ENCODE measurements at places on chromosomes 3 and 15.

DNA sequence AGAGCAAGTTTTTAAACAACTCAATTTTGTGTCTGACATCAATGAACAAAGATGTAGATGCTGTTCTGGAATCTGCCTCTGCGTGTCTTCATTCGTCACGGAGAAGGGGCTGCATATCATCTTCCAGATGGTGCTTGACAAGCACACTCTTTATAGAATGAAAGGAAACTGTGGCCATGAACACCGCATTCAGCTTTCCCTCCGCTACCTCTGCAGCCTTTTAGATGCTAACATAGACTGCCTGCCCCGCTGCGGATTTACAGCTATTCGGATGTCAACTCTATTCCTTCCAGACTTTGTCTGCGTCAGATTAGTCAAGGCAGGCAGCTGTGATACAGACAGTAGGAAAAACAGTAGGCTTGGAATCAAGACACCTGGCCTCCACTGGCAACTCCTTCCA lies 232.9 kb downstream of the TJP1 start:
- no peak for DNase-seq

DNA sequence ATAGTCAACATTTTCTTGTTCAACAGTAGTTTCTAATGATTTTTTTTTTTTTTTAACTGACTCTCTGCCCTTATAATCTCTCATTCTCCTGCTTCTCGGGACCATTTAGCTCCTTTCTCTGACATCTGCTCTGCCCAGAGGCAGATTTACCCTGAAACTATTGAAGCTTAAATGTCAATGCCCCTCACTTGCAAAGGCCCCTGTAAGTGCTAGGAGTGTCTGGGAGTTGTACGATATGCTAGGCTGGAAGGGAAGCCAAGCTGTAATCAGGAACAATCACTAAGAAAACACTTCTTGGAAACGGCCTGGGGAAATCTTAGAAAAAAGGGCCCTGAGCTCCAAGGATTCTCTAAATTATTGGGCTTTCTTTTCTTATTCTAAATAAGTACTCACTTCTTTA lies 5.8 kb upstream of the PLOD2 start:
- DNase-seq, result no peak

- DNase-seq, result no peak
Observed at GRCh38 chr15:38300395-38300794, 47.8 kb downstream of the SPRED1 start.

DNA sequence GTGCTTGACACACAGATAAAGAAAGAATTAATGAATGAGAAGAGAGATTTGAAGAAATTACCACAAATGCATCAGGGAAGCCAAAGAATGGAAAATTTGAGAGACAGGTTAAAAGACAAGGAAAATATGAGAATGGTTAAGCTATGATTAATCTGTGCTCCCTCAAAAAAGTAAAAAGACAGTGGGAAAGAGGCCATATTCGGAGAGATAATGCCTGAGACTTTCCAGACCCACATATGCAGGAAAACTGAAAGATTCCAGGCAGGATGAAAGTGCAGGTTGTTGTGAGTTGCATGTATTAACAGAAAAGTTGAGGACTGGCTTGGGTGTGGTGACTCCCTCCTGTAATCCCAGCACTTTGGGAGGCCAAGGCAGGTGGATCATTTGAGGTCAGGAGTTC lies 302.3 kb downstream of the UACA start:
- DNase-seq, result no peak

GRCh38 chr3:162171970-162172369 lies 675.4 kb downstream of the OTOL1 start:
- no peak for DNase-seq

GRCh38 chr3:178568911-178569310 lies 32.7 kb downstream of the KCNMB2 start:
- no peak for DNase-seq

GRCh38 chr3:55532806-55533205 lies 45.7 kb upstream of the WNT5A start:
- DNase-seq, result no peak

- no peak for DNase-seq
Observed at GRCh38 chr3:65483480-65483879, 555.2 kb downstream of the MAGI1 start.

DNA sequence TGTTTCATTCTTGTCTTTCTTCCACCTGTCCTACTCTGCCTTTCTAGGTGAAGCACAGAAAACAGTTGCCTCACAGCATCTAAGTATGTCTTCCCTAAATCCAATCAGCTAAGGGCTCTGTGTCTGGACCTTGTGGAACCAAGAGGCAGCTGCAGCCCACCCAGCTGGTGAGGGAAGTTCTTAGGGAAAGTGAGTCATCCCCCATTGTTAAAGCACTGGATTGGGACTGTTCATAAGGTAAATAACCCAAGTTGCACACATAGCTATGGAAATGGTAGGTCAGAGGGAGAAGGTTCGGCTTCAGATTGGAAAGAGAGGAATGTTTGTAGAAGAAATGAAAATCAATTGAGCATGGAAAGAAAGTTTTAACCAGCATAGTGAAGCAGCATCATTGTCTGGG lies 18.0 kb upstream of the ARNT2 start:
- DNase-seq, result no peak

- no peak for DNase-seq
Observed at GRCh38 chr3:134060561-134061385, 31.0 kb upstream of the SLCO2A1 start.

GRCh38 chr3:9784965-9785364 lies 7.3 kb downstream of the TADA3 start:
- DNase-seq, result no peak

- DNase-seq, result no peak
Observed at GRCh38 chr3:148728753-148729152, 31.1 kb downstream of the AGTR1 start.

DNA sequence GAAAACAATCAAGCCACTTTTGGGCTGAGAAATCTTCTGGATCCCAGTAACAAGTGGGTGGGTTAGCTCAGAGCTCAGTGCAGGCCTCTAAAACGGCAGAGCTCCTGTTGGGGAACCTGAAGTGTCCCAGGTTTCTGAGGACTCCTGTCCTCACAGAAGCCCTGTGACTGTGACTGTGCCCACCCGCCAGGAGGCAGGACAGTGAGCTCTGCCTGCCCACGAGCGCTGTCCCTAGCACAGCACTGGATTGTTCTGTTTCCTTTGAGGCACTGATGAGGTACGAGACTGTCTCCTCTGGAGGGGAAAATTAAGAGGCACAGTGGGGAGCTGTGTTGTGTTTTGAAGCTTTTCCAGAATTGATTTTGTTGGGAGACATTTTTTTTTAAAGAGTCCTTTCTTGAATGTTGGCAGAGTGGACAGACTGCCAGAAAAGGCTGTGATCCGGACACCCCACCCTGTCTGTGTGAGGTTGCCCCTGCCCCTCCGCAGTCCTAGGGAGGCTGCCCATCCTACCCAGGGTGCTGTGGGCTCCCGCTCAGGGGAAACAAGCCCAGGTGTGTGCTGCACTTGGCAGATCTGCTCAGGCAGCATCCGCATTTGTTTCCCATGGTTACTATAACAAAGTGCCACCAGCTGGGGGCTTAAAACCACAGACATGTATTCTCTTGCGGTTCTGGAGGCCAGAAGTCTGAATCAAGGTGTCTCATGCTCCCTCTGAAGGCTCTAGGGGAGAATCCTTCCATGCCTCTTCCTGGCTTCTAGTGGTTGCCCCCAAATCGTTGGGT lies 66.6 kb upstream of the LARS2 start:
- DNase-seq, result no peak

DNA sequence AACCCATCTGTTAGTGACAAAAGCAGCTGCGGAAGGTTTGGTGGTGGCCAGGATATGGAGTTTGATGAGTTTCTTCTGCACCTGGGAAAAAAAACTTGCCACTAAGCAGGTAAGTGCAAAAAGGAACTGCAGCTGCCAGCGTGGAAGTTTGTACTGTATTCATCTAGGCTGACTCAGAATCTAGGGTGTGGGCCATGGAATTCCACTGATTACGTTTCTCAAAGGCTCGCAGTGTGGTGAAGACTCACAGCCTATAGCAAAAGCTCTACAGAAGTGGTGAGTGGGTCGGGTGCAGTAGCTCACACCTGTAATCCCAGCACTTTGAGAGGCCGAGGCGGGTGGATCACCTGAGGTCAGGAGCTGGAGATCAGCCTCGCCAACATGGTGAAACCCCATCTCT lies 334.6 kb upstream of the GRM7 start:
- no peak for DNase-seq

GRCh38 chr3:126061301-126062032 lies 22.5 kb downstream of the SLC41A3 start:
- DNase-seq, result no peak

DNA sequence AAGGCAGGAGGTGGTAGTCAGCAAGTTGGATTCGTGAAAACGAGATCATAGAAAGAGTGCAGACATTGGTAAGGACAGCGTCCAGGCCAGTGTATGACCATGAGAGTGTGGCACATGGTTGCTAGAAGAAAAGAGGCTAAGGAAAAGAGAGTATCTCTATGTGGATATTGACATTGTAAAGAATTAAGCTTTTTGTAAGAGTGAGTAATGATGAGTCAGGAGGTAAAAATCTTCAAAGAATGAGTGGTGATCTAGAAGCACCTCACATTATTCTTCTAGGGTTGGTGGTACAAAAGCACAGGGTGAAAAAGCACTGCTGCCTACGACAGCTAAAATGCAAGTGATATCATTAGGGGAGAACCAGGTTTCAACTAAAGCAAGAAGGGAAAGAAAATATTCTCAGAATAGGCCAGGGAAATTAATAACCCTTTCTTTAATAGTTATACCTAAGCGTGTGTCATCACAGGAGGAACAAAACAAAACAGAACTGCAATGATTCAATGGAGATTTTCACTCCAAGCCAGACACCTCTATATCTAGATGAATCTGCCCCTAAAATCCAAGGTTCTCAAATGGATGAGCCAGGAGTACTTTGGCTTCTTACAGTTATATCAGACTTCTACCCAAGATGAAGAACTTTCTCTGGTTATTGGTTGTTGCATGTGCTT lies 884.7 kb downstream of the NAALADL2 start:
- no peak for DNase-seq
